ENCODE measurements at places on chromosomes 6 and 20.

DNA sequence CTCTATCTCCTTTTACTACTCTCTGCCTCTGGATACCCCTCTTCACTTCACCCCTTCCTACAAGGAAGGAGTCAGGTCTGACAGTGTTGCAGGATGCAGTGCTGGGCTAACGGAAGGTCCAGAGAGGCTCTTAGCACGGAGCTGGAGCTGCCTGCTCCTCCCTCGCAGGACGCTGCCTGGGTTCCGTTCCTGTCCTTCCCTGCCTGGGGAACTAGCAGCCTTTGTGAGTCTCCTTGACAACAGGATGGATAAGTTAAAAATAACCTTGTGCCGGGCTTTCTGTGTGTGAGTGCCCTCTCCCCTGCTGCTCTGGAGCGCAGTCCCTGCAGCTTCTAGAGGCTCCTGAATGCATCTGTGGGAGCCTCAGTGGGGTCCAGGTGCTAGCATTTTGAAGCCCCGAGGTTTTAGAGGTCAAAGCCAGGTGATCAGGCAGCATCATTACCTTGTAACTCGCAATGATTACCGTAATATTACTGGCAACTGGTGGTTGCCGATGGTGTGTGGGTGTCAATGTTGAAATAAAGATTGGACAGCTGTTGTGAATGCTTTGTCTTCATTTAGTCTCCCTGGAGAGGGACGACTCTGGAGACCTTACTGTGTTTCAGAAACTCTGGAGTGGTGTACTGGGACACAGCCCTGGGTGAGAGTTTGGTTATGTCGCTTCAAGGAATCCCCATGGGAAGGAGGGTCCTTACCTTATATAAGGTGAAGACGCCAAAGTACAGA lies 44.4 kb downstream of the CDS2 start:
- DNase-seq = no peak

DNA sequence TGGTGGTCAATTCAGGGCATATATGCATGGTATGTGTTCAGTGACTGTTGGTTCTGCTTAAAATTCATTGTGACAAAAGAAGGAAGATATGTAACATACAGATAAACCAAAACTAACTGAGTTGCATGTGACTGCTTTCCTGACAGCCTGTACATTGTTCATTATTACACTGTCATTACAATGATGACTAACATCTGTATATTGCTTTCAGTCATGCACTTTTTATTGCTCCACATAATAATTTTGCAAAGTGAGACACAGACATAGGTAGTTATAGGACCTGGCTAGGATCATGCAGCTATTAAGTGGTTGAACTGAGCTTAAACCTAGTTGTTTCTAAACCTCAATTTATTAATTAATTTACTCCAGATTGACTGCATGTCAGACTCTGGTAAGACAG lies 703.2 kb downstream of the HDGFL1 start:
- no peak for DNase-seq

DNA sequence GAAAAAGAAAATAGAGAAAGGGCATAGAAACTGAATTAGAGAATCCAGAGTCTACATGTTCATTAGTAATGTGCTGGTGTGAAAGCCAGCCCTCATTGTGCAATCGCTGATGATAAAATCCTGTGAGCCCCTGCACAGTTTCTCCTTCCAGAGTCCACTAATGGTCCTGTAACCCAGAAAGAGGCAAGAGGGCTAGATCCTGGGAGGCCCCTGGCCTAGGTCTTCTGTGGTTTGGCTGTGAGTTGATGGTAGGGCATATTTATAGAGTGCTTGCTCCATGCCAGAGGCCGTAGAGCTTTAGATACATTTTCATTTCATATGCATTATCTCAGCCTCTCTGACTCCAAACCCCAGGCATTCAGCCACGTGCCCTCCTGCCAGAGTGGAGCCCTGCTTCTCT lies 94.9 kb upstream of the MTHFD1L start:
- DNase-seq = no peak

DNA sequence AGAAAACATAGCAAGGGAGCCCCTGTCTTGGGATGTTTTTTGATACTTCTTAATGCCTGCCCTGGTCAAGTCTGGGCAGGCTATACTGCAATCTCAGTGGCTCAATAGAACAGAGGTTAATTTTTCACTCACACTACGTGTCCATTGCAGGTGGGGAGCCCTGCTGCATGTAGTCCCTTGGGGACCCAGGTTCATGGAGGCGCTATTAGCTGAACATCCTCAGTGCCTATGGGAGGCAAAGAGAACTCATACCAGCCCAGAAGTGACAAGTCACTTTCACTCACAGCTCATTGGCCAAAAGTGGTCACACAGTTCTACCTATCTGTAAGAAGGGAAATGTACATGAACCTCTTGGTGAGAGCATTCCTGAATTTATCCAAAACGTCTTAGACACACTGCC lies 23.2 kb downstream of the CGA start:
- DNase-seq = no peak

DNA sequence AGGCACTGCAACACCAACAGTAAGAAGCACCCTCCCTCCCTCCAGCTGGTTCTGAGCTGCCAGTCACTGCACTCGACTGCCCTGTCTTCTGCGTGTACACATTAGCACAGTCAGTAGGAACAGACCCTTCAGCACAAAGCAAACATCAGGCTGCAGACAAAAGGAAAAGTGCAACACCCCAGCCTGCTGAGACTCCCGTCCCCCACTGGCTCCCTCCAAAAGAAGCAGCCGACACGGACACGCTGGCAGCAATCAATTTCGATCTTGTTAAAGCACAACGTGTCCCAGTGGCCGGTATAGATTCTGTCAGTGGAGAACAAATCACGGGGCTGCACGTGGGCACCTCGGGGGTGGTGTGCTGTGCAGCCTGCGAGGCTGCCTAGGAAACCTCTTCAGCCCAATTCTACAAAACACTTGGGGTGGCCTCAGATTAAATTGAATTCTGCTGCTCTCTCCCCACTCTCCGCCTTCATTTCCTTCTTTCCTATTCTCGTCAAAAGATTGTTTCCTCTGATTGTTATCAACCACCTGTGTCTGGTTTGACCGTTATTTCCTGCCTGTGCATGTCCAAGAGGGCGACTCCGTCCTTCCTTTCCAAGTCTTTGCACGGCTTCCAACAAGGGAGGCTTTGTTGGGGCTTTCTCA lies 38.7 kb downstream of the TRAF3IP2 start:
- DNase-seq = no peak

DNA sequence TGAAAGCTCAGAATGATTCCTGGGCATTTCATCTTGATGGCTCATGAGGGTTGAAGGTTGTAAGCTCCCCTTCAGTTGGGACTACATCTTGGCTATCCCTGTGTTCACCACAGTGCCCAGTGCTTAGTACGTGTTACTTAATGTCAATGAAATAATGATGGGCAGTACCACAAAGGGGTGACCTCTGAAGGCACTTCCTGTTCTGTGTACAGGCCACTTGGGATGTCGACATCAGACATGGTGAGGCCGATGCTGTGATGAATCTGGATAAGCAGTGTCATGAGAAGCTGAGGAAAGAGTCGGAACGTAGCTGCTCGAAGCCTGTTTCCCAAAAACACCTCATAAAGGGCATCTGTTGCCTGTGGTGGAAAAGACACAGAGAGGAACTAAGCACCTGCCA lies 27.6 kb upstream of the RBL1 start:
- DNase-seq = no peak

DNA sequence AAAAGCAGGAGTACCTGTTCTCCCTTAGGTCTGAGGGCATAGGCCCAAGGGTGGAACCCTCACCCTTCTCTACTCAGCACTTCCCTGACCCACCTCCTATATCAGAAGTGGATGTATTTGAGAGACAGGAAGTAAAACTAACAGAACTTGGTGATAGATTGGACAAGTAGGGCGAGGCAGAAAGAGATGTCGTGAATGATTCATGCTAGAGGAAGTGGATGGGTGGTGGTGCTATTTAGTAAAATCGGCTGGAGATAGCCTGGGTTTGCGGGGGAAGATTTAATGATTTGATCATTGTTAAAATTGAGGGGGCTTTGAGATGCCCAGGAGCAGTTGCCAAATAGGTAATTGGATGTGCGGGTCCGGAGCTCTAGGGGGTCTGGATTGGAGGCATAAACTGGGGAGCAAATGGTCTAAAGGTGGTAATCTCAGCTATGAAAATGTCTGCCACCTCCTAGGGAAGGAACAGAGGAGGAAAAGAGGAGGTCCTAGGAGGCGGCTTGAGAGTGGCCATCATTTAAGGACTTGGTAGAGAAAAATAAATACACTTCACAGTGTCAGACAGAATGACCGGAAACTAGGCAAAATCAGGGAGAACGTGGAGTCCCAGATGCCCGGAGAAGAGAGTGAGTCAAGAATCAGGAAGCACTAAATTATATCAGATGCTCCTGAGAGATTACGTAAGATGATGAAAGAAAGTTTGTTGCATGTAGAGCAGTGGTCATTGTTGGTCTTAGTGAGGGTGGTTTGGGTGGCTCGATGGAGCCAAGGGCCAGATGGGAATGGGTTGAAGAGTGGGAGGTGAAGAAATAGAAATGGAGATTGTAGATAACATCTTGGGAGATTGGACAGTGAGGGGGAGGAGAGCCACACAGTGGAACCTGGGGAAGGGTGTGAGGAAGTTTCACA lies 142.0 kb downstream of the CEP57L1 start:
- no peak for DNase-seq

- no peak for DNase-seq
Measured at GRCh38 chr6:90184334-90185298, 112.0 kb downstream of the BACH2 start.

DNA sequence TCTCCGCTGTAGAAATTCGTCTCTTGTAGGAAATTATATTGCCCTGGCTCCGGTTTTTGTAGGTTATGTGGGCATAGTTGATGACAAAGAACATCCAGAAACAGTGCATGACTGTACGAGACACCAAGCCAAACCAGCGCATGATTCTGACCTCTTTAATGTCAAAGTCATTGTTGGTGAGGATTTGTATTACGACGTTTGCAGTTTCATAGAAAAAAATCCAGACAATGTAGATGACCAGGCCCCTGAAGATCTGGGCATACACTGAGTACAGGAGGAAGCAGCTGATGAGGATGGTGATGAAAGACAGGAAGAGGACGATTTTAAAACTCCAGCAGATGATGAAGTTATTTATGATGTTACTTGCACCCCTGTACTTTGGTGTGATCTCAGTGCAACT lies 39.1 kb upstream of the TBC1D22B start:
- DNase-seq = no peak

DNA sequence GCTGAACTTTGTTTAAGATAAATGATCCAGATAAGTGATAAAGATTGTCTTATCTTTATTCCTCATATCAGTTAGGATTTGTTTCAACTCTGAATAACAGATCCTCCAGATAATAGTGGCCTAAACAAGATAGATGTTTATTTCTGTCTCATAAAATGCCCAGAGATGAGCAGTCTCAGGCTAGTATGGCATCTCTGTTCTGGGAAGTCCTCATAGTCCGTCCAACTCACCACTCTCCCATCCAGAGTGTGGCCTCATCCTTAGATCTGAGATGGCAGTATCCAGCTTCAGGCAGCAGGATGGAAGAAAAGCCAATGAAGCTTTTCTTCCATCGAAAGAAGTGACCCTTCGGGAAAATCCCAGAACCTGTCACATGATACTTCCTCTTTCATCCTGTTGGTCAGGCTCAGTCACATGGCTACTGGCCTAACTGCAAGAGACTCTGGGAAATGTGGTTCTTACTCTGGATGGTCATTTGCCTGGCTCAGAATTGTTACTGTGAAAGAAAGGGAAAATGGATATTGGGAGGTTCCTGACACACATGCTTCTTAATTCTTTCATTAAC lies 29.4 kb upstream of the TAGAP start:
- no peak for DNase-seq

DNA sequence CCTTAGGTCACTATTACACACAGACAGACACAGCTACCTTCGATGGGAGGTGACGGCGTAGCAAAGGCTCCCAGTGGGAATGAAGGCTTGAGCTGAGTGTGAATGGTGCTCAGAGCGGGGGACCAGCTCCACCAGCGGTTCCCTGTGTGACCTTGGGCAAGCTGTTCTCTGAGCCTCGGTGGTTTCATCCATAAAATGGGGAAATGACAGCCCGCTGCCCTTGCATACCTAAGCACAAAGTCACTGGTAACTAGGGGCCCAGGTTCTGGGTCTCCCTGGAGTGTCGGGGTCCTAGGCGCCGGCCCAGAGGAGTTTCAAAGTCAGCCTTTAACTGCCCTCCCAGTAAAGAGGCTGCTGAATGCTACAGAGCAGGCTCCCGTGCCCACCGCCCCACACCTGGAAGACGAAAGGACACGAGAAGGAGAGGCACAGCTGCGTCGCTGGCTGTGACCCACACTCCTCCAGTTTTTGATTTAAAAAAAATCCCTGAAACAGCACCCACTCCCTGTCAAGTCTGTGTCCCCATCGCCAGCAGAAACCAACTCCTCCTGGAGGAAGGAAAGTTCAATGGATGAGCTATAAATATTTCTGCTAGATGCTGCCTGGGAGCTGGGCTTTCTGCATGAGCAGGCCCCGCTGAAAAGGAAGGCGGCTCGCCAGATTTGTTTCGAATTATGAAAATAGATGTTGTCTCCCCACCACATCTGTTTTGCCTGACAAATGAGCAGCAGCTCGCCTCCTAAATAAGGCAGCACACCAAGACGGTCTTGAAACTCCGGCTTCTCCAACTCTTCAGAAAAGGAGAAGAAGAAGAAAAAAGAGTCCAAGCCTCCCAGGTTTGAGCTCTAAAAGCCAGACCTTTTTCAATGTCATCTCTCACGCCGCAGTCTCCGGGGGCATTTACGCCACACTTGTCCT lies 27.4 kb downstream of the PMEPA1 start:
- no peak for DNase-seq

DNA sequence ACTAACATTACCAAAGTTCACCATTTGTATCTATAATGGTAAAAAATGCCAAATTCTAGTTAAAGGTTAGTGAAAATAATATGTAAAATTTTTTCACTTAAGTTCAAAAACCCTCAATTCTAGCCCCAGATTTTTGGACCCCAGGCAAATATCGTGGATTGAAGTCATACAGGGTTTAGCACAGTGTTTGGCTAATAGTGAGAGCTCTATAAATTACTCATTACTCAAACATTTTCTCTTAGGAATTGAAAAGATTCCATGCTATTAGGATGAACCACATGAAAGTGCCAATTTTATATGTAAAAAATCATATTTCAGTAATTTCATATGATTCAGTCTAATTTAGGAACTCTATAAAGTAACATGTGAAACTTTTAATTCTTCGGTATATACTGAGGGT lies 170.3 kb upstream of the PREP start:
- no peak for DNase-seq

- no peak for DNase-seq
Measured at GRCh38 chr6:150145427-150145826, 2.6 kb downstream of the PPP1R14C start.

DNA sequence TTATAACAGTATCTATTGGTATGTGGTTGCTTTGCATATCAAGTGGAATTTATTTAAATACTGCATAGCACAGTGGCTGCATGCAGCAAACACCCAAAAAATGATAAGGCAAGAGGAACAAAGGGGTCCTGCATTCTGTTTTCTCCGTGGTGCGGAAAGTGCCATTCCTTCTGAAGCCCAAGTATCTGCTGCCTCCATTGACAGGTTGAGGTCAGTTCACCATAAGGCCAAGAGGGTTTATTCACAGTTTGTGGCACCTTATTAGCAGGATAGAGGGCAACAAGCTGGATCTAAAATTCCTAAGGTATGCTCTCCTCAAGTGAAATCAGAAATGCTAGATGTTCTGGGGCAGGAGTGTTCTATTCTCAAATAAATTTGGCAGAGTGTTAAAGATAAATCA lies 9.3 kb downstream of the CARMIL1 start:
- DNase-seq = no peak

GRCh38 chr20:21229163-21229562 lies 74.0 kb upstream of the XRN2 start:
- DNase-seq = no peak
